ENCODE measurements at places on chromosomes 2 and 18. TPM values are rescaled to one million over a fixed set of nuclear protein-coding genes. Genes with fewer than 3 reads are reported as not detected.

- DNase-seq = peak; percentile 36
Observed at GRCh38 chr2:45874344-45874743, 222.9 kb downstream of the PRKCE start.

DNA sequence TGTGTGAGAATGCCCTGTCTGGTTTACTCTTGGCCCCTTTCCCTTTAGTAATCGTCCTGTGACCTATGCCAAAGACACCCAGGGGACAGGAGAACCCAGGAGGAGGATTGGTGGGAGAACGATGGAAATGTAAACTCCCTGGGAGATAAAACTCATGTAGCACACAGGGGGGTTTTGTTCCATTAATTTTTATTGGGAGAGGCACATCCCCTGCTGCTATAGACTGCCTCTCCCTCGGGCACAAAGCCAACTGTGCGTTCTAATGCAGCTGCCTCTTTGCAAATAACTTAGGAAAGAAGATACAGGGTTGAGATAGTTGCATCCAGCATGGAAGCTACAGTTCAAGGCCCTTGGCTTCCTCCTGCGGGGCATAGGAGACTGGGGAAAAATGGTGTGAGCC is 489.6 kb downstream of the SLC4A3 start:
- no peak for DNase-seq

DNA sequence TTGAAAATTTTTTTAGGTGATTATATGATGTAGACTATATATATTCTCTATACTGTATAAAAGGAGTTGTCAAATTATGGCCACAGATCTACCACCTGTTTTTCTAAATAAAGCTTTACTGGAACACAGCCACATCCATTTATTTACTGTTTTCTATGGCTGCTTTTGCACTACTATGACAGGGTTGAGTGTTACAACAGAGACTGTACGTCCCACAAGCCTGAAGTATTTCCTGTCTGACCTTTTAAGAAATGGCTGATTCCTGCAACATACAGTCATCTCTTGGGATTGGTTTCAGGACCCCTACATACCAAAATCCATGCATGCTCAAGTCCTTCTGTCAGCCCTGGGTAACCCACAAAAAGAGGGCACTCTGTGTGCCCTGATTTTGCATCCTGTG is 508.3 kb downstream of the TSN start:
- DNase-seq = no peak

DNA sequence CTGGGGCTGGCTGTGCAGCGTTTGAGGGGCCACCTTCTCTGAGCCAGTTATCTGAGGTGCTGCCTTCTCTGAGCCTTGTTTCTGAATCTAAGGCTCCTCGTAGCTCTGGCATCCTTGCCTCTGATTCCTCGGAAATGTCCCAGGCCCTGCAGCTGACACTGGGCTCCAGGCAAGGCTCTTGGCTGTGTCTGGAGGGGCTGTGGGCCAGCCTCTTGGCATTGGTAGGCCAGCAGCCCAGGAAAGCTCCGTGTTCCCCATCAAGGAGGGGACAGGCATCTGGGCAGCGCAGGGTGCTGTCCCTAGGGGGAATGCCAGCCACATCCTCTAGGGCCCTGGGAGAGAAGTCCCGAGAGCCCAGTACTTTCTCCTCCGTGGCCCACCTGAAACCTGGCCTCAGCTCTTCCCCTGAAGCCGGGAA is 40.7 kb upstream of the TAF1B start:
- DNase-seq = no peak

DNA sequence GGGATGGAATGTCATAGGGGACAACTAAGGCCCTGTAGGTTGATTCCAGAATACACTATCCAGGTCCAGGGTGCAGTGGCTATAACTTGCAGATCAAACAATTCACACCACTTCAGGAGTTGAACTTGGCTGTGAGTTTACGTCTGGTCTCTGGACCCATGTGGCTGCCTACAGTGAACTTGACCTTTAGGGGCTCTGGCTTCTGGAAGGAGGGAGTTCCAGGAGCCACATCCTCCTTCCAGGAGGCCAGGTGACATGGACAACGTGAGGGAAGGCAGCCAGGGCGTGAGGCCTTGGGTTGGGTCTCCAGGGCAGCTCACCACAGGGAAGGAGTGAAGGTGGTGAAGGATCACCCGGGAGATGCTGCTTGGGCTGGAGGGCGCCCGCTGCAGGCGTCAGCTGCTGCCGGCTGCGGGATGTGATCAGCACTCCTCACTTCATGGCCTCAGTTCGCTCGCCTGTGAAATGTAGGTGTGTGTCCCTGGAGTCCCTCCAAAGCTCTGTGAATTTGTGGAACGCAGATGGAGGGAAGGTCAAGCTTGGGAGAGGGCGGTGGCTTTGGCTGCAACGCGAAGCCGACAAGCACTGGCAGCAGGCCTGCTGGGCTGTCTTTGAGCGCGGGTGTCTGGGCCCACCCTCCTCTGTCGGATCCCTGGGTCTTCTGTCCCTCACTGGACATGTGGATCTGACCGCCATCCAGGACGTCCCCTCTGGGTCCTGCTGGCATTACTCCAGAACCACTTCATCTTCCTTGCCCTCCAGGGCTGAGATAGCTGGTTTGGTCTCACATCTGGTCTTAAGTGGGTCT is 146.5 kb downstream of the GLI2 start:
- no peak for DNase-seq

DNA sequence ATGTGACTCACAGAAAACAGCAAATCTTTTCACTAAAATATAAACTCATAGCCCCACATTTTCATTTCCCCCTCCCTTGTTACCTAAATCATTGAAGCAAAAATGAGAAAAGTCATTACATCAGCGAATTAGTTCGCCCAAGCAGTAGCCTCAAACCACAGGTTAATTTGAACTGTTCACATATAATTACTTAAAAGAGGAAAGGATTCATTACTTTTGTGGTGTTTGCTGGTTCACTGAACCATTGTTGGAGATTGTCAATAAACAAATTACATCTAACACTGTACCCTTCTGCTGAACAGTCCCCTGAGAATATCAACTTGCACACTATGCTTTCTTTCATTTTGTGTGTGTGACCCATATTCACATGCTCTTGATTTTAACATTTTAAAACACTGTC is 238.7 kb downstream of the ERBB4 start:
- DNase-seq = no peak

DNA sequence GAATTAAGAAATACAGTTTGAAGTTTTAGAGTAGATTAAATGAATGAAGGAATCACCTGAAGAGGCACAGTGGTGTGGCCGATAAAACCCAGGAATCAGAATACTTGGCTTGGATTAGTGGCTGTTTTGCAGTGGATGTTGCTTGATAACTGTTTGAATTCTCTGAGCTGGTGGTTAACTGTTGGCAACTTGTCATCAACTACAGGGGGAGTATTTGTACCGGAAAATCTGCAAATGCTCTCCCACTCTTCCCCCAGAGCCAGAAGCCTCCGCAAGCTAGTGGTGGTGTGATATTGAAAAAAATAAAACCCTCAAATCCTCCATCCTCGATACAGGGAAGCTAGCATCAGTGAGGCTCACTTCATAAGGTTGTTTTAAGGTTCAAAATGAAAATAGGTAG is 326.7 kb downstream of the DPP10 start:
- DNase-seq = no peak

GRCh38 chr18:39167990-39168389 is 1602.4 kb upstream of the CELF4 start:
- no peak for DNase-seq

DNA sequence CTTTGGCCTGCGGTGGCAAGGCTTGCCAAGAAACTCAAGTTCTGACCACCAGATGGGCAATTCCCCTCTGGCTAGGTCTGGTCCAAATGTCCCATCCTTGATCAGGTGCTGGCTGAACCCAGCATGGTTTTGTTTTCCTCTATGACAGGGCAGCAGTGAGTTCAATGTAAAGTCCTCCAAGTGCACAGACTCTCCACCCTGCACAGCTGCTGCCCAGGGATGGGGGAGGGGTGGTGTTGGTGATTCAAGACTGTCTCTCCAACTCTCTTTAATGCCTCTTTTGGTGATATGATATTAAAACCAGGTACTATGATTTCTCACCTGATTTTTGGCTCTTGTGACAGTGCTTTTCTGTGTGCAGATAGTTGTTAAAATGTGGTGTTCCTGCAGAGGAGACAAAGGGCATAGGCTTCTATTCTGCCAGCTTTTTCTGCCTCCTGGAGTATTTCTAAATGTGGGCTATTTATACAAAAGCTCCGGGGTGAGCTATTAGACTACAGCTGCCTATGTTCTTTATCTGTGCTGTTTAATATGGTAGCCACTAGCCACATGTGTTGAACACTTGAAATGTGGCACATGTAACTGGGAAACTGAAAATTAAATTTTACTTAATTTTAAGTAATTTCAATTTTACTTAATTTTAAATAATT is 64.0 kb upstream of the STK39 start:
- no peak for DNase-seq

- DNase-seq = no peak
Observed at GRCh38 chr2:187434342-187434785, 13.7 kb downstream of the CALCRL start.

DNA sequence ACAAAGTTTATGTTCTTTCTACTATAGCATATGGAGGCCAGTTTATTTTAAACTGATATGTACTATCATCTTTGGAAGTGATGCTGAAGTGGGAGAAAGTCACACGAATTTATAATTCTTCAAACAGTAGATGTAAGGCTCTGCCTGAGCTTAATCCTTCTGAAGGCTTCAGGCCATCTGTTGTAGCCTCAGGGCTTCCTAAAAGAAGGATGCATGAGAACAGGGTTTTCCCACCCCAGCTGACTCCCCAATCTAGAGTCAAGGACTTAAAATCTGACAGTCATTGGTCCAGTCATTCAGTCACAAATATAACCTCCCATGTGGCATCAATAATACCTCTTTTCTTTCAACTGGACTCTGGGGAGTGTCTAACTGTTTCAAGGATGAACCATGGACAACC is 330.5 kb downstream of the KCNS3 start:
- DNase-seq = no peak

GRCh38 chr18:70641156-70641775 is 352.4 kb downstream of the SOCS6 start:
- no peak for DNase-seq

DNA sequence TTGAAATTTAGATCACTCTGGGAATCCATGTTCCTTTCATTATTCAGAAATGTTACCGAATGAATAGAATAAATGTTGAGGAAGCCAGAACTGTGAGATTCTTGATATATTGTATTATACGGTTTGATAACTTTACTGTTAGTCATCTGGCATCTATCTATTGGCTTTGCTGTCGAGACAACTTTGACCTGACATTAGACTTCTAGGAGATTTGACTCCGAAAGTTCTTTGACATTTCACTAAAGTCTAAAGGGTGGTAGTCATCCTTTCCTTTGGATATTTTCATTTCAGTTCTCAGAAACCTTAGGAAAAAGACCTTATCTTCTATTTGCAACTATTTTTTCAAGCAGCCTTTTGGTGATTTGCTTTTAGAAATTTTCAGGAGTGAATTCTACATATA is 1.9 kb downstream of the BMPR2 start:
- DNase-seq = no peak

- no peak for DNase-seq
Observed at GRCh38 chr2:26682155-26682554, 10.4 kb upstream of the KCNK3 start.

DNA sequence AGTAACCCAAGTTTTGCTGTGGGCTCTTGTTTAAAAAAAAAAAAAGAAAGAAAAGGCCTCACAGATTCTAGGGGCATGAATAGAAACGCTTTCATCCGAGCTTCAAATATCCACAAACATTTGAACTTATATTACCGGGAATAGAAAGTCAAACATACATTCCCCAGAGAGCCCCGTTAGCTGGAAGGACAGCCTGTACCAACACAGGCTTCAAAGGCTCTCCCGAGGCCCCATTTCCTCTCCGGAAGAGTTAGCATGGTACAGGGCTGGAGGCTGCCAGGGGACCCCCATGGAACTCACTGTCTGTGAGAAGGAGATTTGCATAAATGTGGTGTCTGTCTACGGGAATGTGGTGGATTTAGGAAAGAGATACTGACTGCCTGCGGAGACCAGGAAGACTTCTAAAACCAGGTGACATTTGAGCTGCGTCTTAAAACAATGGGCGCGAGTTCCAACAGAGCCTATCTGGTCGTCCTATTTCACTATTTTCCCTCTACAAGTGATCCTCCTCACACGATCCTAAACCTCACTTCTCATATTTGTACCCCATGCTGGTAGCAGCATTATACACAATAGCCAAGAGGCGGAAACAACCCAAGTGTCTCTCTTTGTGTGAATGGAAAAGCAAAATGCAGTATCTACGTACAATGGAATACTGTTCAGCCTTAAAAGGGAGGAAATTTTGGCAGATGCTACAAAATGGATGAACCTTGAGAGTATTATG is 820 bp upstream of the MATN3 start:
- DNase-seq = no peak

GRCh38 chr2:36002941-36003340 is 352.6 kb upstream of the CRIM1 start:
- DNase-seq = no peak

- no peak for DNase-seq
Observed at GRCh38 chr18:34115409-34116081, 109.2 kb downstream of the NOL4 start.

DNA sequence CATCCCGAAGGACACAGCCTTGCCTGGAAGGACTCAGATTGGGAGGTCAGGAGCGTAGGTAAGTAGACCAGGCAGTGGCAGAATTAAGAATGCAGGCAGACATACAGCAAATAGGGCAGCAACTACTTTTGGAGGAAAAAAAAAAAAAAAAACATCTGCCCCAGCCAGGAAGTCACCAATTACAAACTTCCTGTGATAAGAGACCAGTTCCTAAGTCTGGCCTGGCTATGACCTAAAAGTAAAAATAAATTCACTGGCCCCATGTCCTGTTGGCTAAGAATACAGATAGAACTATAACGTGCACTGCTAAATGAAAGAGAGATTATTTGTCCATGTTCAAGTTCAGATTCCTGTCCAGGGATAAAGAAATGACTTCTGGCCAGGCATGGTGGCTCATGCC is 45.2 kb upstream of the NOSTRIN start:
- no peak for DNase-seq

GRCh38 chr18:34650121-34650545 is 60.0 kb upstream of the DTNA start:
- DNase-seq = no peak

DNA sequence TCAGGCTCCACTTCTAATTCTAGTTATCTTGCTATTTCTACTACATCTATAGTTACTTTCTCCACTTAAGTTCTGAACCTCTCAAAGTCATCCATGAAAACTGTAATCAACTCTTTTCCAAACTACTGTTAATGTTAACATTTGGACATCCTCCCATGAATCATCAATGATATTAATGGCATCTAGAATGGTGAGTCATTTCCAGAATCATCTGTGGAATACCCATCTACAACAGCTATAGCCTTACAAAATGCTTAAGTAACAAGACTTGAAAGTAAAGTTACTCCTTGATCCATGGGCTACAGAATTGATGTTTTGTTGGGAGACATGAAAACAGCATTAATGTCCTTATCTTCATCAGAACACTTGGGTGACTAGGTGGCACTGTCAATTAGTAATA is 35.4 kb downstream of the BARD1 start:
- no peak for DNase-seq

The COLEC11 gene
- total RNA-seq = 2.0 TPM

The SLC40A1 gene
- 95.3 TPM for total RNA-seq

The ASTL gene
- 0.95 TPM for total RNA-seq

The PAX8 gene
- 5.4 TPM for total RNA-seq

The NBAS gene
- total RNA-seq = 43.2 TPM

The DCDC2C gene
- total RNA-seq = not detected

The DNAH7 gene
- total RNA-seq = 11.3 TPM

The ACTG2 gene
- 679 TPM for total RNA-seq

The C2orf81 gene
- total RNA-seq = not detected

The COL6A3 gene
- total RNA-seq = 68.1 TPM

The GPR39 gene
- 37.3 TPM for total RNA-seq

The ANKRD29 gene
- total RNA-seq = 2.0 TPM

The ALLC gene
- total RNA-seq = not detected

The GTF2A1L gene
- total RNA-seq = 1.6 TPM

All from transverse colon (tissue), 4 donors.